ENCODE measurements at places on chromosomes 7 and 10.

- no peak for DNase-seq
Observed at GRCh38 chr7:50469181-50469580, 19.0 kb upstream of the FIGNL1 start.

GRCh38 chr7:156147104-156147503 is 334.8 kb upstream of the SHH start:
- DNase-seq: no peak

- DNase-seq: no peak
Observed at GRCh38 chr10:58104351-58104751, 163.3 kb downstream of the IPMK start.

- no peak for DNase-seq
Observed at GRCh38 chr10:69646185-69647060, 16.4 kb downstream of the FAM241B start.

DNA sequence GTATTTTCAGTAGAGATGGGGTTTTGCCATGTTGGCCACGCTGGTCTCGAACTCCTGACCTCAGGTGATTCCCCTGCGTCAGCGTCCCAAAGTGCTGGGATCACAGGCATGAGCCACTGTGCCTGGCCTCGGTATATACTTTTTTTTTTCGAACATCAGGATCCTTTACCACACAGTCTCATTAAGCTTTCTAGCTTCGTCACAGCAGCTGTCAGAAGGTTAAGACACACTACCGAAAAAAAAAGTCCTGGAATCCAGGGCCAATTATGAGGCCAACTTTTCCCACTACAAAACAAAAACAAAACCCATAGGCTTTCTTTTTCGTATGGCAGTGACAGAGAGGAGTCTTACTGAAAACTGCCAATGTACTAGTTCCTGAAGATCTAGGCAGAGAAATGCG is 30.7 kb downstream of the ZC3HC1 start:
- no peak for DNase-seq
